ENCODE measurements at places on chromosomes 4 and X.

DNA sequence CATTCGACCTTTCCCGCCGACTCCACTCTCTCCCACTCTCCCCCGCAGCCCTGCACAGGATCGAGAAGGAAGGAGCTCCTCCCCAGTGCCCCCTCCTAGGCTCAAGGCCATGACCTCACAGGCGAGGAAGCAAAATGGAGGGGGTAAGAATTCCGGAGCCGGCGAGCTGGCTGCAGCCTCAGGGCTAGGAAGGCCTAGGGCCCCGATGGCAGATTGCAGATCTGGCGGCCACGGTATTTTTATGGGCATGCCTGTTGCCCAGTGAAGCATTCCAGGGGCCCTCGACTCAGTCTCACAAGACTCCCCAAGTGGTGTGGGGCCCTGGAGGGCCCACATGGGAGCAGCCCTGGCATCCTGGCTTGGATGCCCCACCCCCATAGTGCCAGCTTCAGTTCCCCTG, 942 bp upstream of the L1CAM start:
- DNase-seq, result no peak

- DNase-seq, result no peak
Observed at GRCh38 chr4:144572660-144573059, 73.3 kb upstream of the HHIP start.

DNA sequence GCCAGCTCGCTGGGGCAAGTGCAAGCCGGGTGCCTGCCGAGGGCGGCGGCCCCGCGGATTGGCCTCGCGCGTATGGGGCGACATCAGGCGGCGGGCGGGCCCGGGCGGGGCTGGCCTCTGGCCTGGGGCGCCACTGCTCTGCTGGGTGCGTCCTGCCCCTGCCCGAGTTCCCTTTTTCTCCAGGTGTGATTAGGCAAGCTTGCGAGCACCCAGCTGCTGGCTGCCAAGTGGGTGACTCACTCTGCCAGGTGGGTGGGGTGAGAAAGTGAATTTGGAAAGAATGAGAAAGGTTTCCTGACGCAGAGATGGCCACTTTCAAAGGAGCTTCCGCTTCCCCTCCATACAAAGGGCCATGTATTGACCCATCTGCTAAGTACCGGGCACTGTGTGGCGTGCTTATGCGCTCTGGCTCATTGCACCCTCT, 32.5 kb downstream of the FGFBP1 start:
- DNase-seq, result peak; percentile 20

DNA sequence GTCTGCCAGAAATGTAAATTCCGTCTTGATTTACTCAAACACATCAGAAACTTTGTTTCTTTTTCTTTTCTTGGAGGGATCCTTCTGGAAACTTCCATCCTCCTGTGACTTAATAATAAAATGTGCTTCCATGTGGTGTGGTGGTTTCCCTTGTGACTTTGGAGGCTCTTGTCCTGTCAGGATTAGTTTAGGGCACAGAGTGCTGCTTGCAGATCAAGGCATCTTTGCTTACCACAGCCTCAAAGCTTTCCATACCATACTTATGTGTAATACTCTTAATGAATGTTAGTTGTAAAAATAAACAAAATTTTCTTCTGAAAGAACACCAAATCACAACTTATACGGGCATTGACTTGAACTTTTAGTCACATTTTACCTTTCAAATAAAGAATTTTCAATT, 27.4 kb downstream of the GBA3 start:
- DNase-seq, result no peak

DNA sequence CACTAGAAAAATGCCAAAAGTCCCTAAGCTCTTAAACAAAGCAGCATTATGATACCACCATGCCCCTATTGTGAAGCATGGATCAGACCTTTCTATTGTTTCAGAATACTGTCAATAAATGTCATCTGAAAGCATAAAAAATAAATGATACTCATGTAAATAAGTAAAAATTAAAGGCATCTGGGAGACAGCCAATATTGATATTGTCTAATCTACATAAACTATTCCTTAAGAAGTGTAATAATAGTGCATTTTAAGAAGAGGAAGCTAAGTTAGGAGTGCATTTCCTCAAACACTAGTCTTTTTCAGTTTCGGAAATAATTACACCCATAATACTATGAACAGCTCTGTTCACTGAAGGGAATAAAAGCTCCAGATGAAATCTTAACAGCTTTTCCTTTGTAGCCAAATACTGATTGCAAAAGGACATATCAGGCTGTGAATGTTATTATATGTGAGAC, 181.6 kb downstream of the SPOCK3 start:
- no peak for DNase-seq

GRCh38 chr4:3369781-3370674, 71.7 kb upstream of the HGFAC start:
- DNase-seq, result peak; percentile 24

GRCh38 chrX:97016106-97016505, 132.4 kb downstream of the RPA4 start:
- no peak for DNase-seq

Data from dermis microvascular lymphatic vessel endothelial cell (primary cell).